ENCODE measurements at places on chromosomes 2 and 18.

DNA sequence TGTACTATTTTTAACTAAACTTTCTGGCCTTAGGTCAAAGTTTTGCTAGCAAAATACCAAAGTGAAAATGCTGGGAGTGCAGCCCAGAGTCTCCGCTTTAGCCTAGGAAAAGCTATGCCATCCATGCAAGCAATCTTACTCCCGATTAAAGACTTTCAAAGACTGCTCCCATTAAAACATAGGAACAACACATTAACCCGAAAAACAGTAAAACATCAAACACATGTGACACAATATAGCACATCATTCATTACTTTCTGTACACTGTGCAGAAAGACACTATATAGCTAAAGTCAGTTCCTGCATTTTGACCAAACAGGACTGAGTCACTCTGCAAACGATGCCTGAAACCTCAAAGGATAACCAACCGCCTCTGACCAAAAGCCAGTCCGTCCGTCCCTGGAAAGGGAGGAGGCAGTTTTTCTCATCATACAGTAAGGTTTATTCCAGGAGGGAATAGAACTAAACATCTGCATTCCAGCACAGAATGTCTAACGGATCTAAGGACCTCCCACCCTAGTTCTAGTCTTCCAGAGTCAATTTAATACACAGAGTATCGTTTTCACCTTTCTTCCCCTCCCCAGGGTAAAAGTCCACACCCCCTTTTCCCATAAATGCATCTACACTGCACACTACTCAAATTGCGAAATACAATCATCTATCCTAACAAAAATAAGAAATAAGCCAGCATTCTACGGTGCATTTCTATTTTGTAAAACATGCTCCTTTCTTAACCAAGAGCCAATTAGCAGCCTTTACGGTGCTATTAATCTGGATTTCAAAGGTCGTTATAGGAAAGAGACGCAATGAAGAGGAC lies 1.7 kb downstream of the ROCK2 start:
- DNase-seq: no peak

DNA sequence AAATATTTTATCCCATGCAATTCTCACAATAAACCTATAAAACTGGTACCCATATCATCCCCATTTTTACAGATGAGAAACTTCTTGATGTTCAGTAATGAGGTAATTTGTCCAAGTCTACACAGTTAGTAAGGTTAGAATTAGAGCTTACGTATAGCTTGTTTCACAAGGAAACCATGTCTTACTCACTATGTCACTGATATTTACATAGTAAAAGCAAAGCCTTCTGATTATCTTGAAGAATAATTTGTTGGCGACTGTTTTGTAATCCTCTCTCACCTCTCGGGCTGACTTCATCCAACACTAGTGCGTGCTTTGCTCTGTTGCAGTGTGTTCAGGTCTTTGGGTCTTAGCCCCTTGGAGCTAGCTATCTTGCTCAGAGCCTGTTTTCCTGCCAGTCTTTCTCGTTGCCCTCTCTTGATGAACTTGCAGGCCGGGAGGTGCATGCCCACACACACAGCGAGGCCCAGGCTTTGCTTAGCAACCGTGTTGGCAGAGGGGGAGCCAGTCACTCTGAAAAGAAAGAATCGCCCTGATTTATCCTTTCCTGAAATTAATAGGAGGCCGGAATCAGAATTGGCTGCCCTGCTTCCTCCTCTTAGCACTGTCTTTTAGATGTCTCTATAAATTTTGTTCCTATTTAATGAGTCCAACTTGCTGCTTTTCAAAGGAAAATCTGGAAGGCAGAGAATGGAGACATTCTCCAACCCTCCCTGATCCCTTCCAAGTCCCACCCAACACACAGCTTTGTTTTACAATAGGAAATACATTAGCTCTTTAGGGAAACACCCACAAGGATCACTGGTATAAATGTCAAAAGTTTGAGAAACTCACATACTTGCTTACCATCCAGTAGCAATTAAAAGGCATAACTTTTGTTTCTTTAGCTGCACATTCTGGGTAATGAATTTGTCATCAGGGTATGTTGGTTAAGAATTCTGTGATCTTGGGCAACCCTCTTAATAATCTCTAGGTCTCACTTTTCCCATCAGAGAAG lies 97.6 kb upstream of the SEC11C start:
- DNase-seq: no peak

GRCh38 chr2:38615237-38615636 lies 12.5 kb upstream of the HNRNPLL start:
- DNase-seq: no peak

DNA sequence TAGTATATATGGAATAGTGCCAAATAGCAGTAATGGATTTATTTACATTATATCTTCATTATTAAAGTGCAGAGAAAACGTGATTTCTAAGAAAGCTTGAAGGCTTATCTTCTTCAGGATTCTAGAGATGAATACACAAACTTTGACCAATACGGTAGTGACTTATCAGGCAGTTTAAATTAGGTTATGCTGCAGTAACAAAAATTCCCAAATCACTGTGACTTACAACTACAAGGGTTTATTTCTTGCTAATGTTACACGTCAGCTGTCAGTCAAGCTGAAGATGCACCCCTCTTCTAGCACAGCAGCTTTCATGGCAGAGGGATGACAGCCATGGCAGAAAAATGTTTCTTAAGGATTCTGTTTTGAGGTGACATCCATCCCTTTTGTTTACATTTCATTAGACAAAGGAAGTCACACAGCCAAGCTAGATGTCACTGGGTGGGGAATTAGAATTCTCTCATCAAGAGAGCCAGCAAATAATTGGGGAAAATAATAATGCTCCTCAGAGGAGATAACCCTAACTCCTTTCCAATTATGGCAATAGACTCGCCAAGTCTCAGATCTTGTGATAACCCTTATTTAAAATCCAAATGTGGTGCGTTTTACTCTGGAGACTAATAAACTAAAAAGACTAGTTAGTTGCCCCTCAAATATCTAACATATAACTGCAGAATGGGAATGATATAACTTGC lies 268.3 kb upstream of the CYP26B1 start:
- no peak for DNase-seq

DNA sequence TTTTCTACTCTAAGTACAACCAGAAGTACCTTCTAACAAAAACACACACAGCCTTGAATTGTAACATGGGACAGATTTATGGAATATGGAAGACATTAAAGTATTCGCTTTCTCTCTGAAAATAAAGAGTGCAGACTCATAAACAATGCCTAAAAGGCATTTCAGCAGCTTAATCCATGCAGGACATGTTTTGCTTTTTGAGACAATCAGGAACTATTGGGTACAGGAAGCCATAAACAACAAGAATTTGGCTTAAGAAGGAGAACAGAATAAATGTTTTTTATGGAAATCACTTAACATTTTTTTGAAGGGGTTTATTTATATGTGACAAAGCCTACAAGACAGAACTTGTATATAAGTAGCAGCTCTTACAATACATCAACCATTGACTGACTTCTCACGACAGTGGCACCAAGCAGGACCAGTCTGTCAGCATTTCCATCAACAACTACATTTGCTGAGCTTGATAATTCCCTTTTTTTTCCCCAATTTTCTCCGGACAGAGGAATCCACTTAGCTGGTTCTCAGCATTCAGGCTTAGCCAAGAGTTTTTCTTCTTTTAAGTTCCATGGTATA lies 140.1 kb downstream of the EXOC6B start:
- no peak for DNase-seq

DNA sequence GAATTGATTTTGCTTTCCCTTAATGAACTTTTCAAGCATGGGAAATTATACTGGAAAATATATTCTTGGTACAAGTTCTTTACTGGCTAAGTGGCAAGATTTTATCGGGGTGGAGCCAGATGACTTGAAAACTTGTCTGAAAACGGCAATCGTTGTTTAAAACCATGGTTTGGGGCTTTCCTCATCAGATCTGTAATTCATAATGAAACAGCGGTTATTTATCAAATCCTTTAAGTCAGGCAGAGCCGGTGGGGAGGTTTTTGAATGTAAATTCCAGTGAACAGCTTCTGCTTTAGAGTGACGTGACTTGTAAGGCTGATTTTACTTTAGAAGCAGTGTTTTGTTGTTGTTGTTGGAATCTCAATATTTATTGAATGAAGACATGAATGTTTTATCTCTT lies 2.6 kb downstream of the SEC11C start:
- no peak for DNase-seq

GRCh38 chr2:172457536-172457935 lies 30.1 kb downstream of the ITGA6 start:
- DNase-seq: no peak
